ENCODE measurements at places on chromosomes 1 and 21. TPM values are rescaled to one million over a fixed set of nuclear protein-coding genes. Genes with fewer than 3 reads are reported as not detected.

The CHI3L1 gene
- not detected for total RNA-seq

The GABRD gene
- total RNA-seq, result not detected

The GOLT1A gene
- total RNA-seq, result not detected

The MPZ gene
- 2.0 TPM for total RNA-seq

The PLD5 gene
- total RNA-seq, result not detected

The COL8A2 gene
- total RNA-seq, result 0.78 TPM
